Muscle of leg (tissue), 16 donors: ENCODE measurements at places on chromosomes 3 and 15. TPM values are rescaled to one million over a fixed set of nuclear protein-coding genes. Genes with fewer than 3 reads are reported as not detected.

DNA sequence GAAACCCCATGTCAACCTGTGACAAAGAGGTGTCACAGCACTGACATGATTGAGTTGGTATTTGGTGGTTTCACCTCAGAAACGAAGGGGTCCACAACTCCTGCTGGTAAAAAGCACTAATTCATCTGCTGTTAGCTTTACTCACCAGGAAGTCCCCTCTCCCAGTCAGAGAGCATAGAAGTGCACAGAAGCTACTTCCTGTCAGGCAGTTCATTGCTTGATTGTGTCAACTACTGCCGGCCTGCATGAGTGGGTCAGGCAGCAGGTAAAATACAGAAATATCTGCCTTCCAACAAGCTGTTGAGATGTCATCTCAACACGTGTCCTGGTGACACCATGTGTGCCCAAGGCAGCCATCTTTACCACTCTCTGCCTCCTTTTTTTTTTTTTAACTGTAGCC is 596.6 kb upstream of the NR2F2 start:
- DNase-seq, result no peak
- H3K27ac ChIP-seq, result no peak overlapping the region
- H3K4me3 ChIP-seq, result no peak overlapping the region
- H3K36me3 ChIP-seq, result no peaks in the 10 kb centered on the region
- no peaks in the 10 kb centered on the region for H3K27me3 ChIP-seq

DNA sequence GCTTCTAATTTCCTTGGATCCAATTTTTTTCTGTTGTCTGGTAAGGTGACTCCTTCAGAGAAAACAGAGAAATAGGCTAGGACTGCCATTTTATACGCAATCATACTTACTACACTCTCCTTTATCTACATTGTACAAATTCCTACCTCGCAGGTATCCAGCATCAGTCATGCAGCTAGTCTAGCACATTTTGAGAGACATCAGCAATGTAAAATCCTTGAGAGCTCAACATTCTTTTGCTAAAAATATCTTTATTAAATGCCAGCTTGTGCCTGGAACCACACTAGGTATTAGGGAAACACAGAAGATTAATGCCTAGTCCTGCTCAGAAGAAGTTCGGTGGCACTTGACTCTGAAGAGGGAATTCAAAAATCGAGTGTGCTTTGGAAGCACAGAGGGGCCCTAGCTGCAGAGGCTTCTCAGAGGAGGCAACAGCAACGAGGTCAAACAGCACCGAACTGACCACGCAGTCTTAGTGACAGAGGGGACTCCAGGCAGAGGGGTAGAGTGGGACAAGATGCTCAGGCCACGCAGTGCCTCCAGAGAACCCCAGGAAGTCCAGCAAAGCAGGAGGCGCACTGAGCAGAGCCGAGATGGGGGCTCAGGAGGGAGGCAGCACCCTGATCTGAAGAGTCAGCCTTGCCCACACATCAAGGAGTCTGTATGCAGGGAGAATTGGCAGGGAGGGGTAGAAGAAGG is 3.5 kb downstream of the FAM174B start:
- H3K27me3 ChIP-seq, result peaks cover 10% of the 10 kb centered on the region
- no peak for DNase-seq
- H3K27ac ChIP-seq, result no peak overlapping the region
- peaks cover 15% of the 10 kb centered on the region for H3K36me3 ChIP-seq

DNA sequence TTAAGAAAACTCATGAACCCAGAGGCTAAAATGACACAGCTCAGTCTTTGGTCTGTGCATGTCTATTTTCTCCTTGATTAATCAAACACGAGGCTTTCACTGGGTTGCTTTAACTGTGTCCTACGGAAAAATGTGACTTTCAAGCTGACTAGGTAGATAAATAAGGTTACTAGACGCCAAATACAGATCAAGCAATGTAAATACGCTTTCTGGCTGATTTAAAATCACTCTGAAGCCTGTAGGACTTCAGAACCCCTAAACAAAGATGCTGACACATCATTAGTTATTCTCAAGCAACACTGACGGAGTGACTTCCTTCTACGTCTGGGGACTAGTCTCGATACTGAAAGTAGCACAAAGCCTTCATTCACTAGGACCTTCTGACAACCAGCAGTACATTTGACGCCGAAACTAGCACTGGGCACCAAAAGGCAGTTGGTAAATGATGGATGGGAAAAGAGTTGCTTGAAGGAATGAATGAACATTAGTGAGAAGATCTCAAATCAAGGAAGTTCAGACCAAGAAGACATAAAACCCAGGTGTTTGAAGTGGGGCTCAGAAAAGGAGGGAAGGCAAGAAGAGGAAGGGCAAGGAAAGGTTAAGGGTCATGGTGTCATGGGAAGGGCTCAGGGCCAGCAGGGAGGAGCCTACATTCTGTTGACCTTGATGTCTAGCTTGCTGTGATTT is 67.1 kb upstream of the CDV3 start:
- H3K4me1 ChIP-seq, result no peaks in the 10 kb centered on the region
- peak; percentile 61 for DNase-seq
- no peak overlapping the region for H3K4me3 ChIP-seq

GRCh38 chr15:28946803-28947202 is 61.0 kb downstream of the APBA2 start:
- H3K36me3 ChIP-seq, result no peaks in the 10 kb centered on the region
- H3K4me1 ChIP-seq, result peaks cover 3% of the 10 kb centered on the region
- H3K27ac ChIP-seq, result no peak overlapping the region
- H3K4me3 ChIP-seq, result no peak overlapping the region

GRCh38 chr3:40871394-40871793 is 327.9 kb upstream of the CTNNB1 start:
- no peak overlapping the region for H3K27ac ChIP-seq
- H3K27me3 ChIP-seq, result no peaks in the 10 kb centered on the region
- H3K4me3 ChIP-seq, result no peak overlapping the region
- H3K36me3 ChIP-seq, result no peaks in the 10 kb centered on the region
- peak; percentile 61 for DNase-seq
- peaks cover 47% of the 10 kb centered on the region for H3K4me1 ChIP-seq

TRIM71 gene
- 0.18 TPM for total RNA-seq

CPA3 gene
- total RNA-seq, result 3.1 TPM

PCSK6 gene
- total RNA-seq, result 10.5 TPM

CMC1 gene
- total RNA-seq, result 10.7 TPM

SPINK8 gene
- total RNA-seq, result not detected

CKMT1B gene
- not detected for total RNA-seq

MKRN3 gene
- 0.62 TPM for total RNA-seq
